ENCODE measurements at places on chromosomes 3 and 15.

DNA sequence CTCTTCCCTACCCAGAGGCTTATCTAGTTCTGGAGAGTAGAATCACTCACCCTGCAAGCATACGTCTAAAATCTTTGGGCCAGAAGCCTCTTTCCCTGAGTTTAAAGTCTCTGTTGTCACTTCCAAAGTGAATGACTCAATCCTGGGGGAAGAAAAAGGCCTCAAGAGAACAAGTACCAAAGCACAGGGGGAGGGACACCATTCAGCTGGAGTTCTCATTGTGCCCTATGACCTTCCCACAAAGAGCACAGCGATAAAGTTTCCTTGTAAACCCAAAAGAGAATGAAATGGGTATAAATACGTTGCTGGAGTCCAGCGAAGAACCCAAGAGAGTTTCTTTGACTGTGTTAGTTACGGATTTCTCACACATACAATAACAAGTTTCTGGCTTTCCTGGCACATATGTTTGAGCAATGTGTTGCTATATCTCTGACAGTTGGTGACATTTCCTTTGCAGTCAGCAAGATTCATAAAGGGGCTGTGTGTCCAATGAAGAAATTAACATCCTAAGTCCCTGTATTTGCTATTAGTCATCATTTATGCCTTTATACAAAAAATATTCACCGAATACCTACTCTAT, 107.3 kb upstream of the PTPRG start:
- no peak for DNase-seq

DNA sequence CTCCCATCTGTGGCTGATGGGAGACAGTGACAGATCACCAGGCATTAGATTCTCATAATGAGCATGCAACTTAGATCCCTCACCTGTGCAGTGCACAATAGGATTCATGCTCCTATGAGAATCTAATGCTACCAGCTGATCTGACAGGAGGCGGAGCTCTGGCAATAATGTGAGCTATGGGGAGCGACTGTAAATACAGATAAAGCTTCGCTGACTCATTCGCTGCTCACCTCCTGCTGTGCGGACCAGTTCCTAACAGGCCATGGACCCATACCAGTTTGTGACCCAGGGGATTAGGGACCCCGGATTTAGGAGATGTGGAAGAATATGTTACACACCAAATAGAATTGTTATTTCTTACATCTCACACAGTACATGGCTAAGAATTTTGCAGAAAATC, 6.7 kb downstream of the ARGFX start:
- no peak for DNase-seq

GRCh38 chr3:149967086-149967685, 3.5 kb downstream of the PFN2 start:
- DNase-seq, result peak; percentile 60

DNA sequence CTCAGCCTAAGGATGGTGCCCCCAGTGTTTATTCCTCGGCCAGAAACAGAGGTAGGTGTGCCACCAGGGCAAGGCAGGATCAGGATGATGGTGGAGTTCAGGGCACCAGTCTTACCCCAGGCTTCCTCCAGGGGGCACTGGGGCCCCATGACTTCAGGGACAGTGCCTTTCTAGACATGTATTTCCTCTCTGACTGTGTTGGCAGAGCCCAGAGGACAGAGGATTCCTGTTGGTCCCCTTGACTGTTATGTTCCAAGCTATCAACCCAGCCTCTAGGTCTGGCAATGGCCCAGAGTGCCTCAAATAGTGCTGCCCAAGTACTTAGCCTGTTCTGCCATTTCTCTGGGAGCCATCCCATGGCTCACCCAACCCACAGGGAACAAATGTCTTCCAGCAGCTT, 2.8 kb downstream of the HEMK1 start:
- DNase-seq, result peak; percentile 92

GRCh38 chr3:188088948-188089685, 64.8 kb upstream of the LPP start:
- no peak for DNase-seq

GRCh38 chr3:138567403-138567802, 26.7 kb downstream of the CEP70 start:
- no peak for DNase-seq

- no peak for DNase-seq
These were observed 519.2 kb upstream of the AGTR1 start for GRCh38 chr3:148178503-148178902.

GRCh38 chr15:88690331-88690730, 51.5 kb downstream of the ISG20 start:
- no peak for DNase-seq

GRCh38 chr15:94070356-94071295, 160.7 kb upstream of the MCTP2 start:
- DNase-seq, result no peak

DNA sequence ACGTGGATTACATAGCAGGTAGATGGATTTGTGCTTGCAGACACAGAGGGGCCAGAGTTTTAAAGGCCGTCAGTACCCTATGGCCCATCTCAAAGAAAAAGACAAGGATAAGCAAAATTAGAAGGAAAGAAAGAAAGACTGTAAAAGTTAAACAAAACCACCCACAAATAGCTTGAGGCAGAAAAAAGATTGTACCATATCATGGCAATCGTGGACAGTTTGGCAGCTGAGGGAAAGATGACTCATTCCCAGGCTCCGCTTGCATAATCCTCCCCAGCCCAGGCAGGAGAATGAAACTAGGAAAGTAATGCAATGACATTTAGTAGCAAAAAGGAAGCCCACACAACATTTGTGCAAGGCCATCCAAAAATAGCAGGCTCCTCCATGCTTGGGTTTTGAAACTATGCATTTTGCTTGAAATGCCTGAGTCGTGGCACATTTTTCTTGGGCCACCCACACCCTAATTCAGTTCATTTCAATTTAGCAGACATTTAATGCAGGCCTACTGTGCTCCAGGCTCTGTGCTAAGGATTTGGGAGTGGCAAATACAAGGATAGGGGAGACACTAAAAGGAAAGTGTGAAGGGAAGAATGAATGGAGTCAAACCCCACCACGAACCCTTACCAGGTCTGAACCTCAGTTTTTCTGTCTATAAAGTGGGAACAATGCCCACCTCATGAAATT, 40.9 kb upstream of the SMAD3 start:
- no peak for DNase-seq

- DNase-seq, result peak; percentile 1
These were observed at the start of gene HDGFL3 for GRCh38 chr15:83207660-83208366. Gene HDGFL3 (minus strand): TSS chr15:83207823. CDS start chr15:83207414, 409 bp downstream.

GRCh38 chr15:74955017-74955416, 1.6 kb downstream of the RPP25 start:
- no peak for DNase-seq

DNA sequence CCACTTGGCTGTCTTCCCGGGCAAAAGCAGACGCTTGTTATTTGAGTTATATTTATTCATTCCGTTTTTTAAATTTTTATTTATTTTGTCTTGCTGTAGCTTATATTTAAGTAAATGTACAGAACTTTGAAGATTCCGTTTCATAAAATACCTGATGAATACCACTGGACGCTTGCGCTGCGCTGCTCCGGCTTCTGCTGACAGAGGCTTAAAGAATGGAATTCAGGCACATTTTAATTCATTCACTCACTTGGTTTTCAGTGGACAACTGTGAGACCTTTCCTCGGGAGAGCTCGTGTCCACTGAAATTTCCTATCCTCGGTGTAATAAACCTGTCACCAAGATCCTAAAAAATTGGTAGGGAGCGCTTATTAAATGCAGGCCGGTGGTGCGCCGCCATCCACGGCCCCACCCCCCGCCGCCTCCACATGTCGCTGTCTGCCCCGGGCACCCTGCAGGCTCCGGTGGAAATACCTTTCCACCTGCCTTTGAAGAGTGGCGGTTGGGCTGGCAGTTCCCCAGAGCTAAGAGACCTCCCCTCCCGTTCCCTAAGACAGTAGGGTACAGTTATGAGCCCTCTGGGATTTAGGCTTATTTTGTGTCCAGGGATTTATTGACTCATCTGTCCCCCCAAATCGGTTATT, 62.5 kb upstream of the UBE2E1 start:
- DNase-seq, result no peak

DNA sequence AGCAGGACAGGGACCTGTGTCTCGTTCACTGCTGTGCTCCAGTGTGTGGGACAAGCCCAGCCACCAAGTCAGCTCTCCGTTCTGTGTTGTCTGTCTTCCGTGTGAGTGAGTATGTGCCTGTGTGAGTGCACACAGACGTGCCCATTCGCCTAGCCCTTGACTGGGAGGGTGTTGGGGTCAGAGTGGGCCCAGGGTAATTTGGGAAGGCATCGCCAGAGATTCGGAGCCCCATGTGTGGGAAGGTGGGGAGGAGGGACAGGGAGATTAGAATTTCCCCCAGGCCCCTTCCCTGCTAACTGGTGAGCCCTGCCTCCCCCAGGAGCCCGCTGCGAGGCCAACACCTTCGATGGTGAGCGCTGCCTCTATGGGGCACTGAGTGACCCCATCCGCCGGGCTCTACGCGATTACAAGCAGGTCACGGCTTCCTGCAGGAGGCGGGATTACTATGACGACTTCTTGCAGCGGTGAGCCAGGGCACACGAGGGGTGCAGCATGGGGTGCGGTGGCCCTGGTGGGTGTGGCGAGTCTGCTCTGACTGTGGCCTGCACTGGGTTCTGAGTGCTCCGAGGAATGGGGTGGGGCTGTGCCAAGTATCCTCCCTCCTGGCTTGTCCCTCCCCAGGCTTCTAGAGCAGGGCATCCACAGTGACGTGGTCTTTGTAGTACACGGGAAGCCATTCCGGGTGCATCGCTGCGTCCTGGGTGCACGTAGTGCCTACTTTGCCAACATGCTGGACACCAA, 3.1 kb downstream of the ABTB1 start:
- no peak for DNase-seq

- no peak for DNase-seq
These were observed 13.9 kb upstream of the SYNM start for GRCh38 chr15:99090938-99091337.

- no peak for DNase-seq
These were observed 233.6 kb upstream of the LYSMD4 start for GRCh38 chr15:99966815-99967214.

DNA sequence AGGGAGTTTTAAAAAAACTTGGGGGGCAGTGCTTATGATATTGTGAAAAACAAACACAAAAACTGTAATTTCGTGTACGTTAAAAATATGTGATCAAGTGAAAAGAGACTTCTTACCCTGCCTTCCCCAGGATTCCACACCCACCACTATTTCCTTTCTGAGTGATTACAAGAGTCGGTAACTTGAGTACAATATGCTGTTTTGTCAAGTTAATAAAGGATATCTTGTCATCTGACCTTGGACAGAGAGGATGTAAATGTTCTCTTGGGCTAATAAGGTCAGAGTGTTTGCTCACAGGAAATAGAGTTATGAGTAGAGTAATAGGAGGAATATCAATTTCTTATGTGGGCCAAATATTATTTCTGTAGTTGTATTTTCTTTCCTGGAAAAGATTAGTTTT, 68.1 kb downstream of the NOX5 start:
- DNase-seq, result peak; percentile 63

DNA sequence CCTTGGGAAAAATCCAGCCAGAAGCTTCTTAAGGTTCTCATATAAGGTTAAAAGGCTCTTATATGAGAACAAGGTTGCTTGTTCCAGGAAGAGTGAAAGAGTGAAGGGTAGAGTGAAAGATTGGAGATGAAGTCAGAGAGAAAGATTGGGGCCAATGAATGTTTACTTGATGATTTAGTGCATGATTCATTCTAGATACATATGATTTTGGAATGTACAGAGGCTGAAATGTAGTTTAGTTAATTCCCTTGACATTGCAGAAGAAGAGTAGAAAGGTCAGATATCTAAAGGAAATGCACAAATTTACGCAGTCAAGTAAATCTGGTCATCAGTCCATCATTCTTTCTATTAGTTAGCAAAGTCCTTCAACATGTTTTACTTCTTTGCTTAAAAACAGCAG, 619.8 kb upstream of the ZNF717 start:
- DNase-seq, result no peak

DNA sequence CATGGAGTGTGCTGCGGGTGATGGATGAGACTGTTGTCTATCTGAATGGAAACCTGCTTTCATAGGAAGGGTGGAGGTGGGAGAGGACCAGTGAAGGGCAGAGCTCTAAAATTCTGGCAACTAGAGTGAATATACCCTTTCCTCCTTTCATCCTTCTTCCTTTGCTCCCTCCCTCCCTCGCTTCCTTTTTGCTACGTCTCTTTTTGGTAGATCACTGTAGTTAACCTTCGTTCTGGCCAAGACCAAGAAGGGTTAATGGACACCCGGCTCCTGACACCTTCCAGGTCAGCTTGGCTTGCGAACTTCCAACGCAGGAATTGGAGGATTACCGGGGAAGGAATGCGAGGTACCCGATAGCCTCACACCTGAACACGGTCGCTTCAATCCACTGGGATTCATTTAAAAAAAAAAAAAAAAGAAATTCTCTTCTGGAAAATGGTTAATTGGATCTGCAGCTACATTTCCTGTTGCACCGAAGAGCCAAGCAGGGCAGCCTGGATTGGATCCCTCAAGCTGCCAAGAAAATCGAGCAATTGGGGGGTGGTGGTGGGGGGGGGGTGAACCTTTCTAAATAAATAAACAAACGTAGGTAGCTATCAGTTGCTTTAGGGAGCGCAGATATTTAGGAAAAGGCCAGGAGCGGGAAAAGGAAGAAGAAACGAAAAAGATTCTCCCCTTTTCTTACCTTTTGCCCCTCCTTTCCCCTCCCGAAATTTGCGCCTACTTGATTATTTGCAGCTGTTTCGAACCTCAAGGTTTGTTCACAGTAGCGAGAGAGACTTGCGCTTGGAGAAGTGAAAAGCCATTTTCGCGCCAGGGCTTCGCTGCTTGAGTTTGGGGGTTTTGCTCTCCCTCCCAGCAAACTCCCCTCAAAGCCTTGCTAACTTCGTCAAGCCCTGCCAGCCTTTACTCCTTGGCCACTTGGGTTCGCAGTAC, 9.5 kb upstream of the NR2F2 start:
- no peak for DNase-seq

DNA sequence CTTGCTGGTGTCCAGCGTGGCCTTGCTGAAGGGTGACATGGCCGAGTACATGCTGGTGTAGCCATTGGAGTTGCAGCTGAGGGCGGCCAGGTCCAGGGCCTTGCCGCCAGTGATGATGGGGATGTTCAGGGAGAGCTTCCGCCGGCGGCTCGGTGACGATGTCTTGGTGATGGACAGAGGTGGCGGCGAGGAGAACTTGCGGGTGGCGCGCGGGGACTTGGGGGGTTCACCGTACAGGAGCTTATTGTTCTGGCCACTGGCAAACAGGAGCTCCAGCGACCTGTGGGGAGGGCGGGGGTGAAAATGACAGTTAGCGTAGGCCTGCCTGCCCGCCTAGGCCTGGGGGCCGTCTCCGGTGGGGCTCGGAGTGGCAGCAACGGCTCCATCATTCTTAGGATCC, 59.0 kb upstream of the CTSH start:
- no peak for DNase-seq

Data from CD4-positive, CD25-positive, alpha-beta regulatory T cell (primary cell).